ENCODE measurements at places on chromosomes 2 and 18.
A peak's percentile ranks its signal among the peaks of the same experiment; 100 is the strongest.

DNA sequence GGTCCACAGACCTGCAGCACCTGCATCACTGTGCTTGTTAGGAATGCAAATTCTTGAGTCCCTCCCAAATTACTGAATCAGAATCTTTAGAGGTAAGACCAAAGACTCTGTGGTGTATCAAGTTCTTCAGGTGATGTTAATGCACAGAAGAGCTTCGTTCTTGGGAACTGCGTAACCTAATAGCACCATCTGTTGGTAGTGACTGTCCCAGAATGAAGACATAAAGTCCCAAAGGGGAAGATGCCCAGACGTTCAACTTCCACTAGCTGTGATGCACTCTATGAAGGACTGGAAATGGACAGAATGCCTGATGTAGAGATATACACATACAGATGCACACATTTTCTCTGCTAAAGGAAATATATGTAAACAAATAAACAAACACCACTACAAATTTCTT, 576.0 kb downstream of the LRP1B start:
- peak; percentile 7 for DNase-seq

- DNase-seq: peak; percentile 28
These were observed 776.0 kb downstream of the TSN start for GRCh38 chr2:122531290-122532071.

DNA sequence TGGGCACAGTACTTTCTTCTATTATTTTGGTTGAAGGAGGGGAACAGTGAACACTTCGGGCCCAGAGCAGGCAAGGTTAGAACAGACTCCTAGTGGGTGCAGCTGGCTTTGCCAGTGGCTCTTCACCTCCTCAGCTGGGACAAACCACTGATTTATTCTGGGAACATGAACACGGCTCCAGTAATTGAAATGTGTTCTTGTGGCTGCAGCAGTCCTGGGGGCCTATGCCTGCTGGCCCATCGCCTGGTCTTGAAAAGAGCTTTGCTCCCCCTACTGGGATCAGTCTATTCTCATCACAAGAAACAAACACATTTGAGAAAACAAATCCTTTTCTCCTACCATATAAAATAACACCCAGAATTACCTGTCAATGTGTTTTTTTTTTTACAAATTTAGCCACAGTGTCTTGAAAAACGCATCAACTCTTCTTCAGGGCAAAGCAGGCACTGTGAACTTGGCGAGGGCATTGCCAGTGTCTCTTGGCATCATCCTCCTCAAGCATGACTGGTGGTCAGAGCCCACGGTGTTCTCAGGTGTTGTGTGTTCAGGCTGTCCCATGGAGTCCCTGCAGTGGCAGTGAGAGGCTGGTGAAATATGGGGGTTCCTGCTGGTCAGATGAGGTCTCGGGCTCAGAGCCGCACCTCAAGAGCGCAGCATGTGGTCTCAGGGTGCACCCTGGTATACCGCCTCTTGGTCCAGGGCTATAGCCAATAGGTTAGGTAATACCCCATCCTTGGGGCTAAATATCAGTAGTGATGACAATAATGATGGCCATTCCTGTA, 51.3 kb downstream of the RNF144A start:
- peak; percentile 50 for DNase-seq

DNA sequence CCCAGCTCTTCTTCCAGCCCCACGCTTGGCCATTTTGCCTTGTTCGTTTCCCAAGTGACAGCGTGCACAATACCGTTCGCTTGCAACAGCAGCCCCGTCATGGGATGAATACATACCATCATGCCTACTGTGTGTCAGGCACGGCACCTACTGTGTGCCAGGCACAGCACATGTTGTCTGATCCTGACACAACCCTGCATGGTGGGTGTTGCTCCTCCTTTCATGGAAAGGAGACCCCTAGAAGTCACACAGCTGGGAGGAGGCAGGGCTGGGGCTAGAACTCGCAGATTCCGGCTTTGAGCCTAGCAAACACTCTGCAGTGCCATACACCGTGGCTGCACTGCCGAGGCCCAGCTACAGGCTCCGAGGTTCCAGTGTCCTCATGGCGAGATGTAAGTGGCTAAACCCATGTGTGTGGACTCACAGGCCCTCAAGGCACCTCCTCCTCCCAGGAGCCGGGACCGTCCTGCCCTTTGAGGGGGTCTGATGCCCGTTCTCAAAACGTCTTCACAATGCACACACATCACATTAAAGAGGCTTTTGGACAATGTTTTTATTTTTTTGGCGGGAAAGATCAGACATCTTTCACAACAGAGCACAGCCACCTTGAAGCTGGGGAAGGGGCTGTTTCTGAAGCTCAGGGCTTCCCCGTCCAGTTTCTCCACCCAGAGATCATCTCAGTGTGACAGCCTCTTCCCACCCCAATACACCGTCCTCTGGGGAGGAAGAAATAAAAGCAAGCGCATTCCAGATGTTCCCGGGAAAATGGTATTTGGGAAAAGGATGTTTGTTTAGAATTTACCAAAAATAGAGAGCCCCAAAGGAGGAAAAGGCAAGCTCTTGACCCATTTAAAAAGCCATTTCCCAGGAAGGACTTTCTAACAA, 64.9 kb downstream of the HS1BP3 start:
- no peak for DNase-seq

DNA sequence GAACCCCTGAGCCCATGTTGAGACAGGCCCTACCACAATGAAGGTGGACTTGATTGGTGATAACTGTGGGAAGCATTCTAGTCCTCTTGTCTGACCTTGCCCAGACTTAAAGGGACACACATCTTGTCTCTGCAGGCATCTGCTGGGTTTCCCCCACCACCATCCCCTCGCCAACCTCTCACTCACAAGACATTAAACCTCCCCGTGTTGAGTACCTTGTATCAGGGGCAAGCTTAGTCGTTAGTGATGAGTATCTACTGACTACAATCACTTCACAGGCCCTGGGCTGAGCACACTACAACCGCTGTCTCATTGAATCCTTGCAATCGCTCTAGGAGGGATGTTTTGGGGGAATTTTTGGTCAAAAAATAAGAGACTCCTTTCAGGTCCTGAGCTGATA, 86.0 kb downstream of the ICOS start:
- DNase-seq: no peak

- DNase-seq: no peak
These were observed 58.3 kb upstream of the DTNA start for GRCh38 chr18:34651586-34652369.

All from SK-N-SH (cell line).